ENCODE measurements at places on chromosomes 13 and 19.

GRCh38 chr13:102207680-102208342, 194.0 kb downstream of the FGF14 start:
- no peak for DNase-seq

DNA sequence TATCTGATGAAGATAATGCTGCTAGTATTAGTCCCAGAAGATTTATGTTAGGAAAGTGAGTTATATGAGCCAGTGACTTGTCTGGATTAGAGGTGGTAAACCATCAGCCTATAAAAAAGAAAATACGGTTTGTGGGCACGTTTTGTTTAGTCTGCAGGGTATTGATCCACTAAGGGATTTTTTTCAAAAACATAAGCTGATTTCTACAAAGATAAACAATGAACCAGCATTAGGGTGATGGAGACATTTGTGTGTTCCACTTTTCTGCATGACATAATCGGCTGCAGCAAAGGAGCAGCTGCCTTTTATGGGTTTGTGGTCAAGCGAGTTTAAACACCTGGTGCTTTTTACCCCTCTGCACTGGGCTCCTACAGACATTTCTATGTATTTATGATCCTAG, 836.4 kb upstream of the GPC6 start:
- DNase-seq, result peak; percentile 97

GRCh38 chr19:8149261-8150094, at the start of gene FBN3:
FBN3 (minus strand) TSS chr19:8149592; CDS start chr19:8147480, 2,112 bp downstream.
- DNase-seq, result no peak

DNA sequence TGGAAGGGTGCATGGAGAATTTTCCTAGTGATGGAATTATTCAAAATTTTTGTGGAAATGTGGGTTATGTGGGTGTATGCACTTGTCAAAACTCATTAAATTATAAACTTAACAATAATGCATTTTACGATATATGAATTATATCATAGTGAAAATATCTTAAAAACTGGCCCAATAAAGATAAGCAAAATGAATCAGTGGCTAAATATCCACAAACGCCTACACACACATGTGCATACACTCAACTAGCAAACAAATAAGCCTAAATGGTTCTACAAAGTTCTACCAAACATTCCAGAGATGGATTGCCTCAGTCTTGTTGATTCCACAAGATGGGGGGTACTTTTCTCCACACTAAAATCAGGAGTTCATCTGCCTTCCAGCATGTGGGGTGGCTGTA, 349.5 kb downstream of the TSHZ3 start:
- no peak for DNase-seq

DNA sequence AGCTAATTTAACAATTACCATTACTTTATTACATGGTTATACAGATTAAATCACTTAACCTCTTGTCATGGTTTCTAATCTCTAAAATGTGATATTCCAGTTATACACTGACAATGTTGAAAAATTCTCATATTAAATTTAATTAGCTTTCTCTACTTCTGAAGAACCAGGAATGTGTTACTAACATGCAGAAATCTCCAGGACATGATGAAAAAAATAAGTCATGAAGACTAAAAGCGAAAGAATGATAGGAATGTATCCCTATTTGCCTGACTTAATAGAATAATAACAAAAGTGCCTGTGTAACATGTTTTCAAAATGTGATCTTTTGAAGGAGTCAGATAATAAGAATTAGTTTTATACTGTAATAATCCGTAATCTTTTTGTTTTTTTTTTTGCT, 2823.7 kb upstream of the PCDH20 start:
- no peak for DNase-seq

GRCh38 chr19:46429999-46430398, 1.3 kb upstream of the PNMA8C start:
- no peak for DNase-seq

DNA sequence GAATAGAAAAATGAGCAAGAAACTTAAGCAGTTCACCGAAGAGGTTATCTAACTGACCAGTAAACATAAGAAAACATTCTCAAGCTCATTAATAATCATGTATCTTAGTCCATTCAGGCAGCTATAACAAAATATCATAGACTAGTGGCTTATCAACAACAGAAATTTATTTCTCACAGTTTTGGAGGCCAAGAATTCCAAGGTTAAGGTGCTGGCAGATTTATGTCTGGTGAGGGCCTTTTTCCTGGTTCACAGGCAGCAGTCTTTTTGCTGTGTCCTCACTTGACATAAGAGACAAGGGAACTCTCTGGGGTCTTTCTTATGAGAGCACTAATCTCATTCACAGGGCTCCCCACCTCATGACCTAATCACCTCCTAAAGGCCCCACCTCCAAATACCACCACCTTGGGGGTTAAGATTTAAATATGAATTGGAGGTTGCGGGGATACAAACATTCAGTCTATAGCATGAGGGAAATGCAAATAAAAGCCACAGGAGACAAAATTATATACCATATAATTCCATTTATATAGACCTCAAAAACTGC, 123.6 kb downstream of the ZAR1L start:
- no peak for DNase-seq

DNA sequence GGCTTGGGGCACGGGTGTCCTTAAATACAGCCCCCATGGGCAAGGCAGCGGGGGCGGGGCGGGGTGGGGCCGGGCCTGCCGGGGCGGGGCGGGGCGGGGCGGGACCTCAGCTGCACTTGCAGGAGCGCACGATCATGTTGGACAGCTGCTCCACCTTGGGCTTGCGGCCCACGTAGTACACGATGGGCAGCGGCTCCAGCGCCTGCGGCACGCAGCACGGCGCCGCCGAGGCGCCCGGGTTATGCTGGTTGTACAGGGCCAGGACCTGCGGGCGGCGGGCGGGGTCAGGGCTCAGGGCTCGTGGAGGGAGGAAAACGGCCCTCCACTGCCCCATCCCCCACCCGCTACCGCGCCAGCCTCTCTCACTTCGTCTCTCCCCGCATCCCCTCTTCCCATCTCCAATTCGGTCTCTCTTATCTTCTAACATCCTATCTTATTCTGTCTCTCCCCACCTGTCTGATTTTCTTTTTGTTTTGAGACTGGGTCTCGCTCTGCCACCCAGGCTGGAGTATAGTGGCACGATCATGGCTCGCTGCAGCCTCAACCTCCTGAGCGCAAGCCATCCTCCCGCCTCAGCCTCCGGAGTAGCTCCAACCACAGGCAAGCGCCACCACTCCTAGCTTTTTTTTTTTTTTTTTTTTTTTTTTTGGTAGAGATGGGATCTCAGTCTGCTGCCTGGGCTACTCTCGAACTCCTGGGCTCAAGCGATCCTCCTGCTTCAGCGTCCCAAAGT, 21.1 kb downstream of the CCDC97 start:
- DNase-seq, result no peak

DNA sequence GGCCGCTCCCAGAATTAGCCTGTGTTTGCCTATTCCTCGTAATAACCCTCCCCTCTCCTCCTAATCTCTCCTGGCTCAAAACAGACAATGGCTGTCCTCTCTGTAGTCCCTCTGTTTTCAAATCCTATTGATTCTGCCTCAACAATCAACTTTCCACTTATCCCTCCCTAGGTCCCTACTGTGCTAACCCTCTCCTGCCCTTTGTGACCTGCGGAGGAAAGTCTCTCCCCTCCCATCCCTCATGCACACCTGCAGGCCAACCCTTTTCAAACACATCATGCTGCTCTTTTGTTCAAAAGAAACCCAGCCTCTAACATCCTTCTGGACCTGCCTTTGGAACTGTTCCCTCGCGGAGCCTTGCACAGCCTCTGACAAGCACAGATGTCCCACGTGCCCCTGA, 37.3 kb downstream of the CILP2 start:
- DNase-seq, result no peak

GRCh38 chr19:16902545-16902944, 13.7 kb downstream of the F2RL3 start:
- no peak for DNase-seq

DNA sequence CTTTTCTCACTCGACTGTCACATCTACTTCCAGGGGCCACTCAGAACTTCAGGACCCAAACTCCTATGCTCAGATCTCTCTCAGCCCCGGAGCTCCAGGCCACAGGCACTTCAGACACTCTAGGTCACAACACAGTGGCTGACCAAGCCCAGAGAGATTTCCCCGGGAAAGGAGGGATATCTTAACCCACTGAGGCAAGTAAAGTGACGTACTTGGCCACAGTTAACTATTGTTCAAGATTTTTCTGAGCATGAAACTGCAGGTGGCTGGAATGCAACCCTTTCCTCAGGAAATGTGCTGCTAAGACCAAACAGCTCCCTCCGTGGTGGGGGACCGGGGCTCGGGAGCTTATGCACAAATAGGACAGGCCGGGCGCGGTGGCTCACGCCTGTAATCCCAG, 23.9 kb downstream of the OPA3 start:
- DNase-seq, result no peak

- DNase-seq, result no peak
Measured at GRCh38 chr19:2337329-2337707, 8.8 kb downstream of the SPPL2B start.

DNA sequence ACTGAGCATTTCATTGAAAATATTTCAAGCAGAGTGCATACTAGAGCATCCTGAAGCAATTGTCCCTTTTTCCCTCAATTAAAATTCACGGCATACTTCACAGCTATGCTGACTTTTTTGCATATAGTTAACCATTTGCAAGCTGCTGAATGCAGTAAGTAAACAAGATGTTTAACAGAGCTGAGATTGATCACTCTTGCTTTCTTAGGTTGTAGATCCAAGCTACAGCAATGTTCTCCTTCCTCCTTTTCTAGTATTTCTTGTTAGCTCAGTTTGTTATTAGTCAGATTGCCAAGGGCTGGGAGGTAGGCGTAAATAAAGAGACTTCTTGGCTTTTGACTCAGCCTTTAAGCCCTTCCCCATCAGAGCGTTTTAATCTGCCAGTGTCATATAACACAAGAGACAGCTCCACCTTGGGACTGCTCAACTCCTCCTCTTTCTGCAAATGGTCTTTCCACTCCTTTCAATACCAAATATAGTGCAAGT, at the start of gene SLITRK6:
TSS of gene SLITRK6 (minus strand) at position 323 of the 486 bp plus-strand sequence. CDS start 2,911 bp downstream, outside the sequence.
- no peak for DNase-seq

DNA sequence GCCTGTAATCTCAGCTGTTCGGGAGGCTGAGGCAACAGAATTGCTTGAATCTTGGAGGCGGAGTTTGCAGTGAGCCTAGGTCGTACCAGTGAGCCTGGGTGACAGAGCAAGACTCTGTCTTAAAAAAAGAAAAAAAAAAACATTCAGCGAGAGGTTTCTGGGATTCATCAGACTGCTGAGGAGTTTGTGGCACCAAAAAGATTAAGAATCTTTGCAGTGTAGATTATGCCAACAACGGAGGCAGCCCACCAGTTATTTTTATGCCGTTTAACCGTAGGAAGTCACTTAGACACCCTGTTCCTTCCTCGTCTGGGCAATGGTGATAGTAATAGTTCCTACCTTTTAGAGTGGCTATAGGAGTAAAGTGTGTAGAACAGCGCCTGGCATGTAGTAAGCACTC, 2.5 kb downstream of the COX6B1 start:
- no peak for DNase-seq

DNA sequence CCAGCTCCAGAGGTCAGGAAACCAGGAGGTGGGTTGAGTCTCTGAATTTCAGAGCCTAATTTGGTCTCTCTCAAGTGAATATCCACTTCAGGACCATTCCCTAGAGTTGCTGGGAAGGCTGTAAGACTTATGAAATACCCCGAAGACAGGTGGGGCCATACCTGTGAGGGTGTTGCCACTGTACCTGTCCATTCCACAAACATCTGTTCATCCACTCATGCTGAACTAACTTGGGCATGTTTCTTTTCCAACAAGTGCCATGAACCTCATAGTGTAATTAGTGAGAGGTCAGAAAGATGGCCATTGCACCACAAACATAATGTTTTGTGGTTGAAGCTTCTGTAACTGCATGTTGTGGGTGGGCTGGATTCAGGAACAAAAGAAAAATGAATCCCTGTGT, 7.8 kb downstream of the ILF3 start:
- DNase-seq, result no peak

- DNase-seq, result no peak
Measured at GRCh38 chr19:56114051-56114777, 6.9 kb downstream of the ZNF787 start.

GRCh38 chr19:32396046-32396652, 9.4 kb upstream of the DPY19L3 start:
- DNase-seq, result no peak

GRCh38 chr19:17830567-17831418, 9.5 kb upstream of the INSL3 start:
- peak; percentile 40 for DNase-seq

GRCh38 chr13:51733374-51734298, 70.3 kb downstream of the DHRS12 start:
- DNase-seq, result no peak

DNA sequence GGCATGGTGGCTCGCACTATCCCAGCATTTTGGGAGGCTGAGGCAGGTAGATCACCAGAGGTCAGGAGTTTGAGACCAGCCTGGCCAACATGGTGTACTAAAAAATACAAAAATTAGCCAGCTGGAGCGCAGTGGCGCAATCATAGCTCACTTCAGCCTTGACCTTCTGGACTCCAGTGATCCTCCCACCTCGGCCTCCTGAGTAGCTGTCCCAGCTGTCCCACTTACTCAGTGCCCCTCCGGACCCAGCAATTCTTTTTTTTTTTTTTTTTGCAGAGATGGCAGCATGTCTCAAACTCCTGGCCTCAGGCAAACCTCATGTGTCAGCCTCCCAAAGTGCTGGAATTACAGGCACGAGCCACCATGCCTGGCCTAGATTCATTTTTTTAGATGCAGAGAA, 2.3 kb upstream of the ADAT3 start:
- no peak for DNase-seq

- no peak for DNase-seq
Measured at GRCh38 chr13:78601124-78601873, 2.1 kb downstream of the POU4F1 start.

DNA sequence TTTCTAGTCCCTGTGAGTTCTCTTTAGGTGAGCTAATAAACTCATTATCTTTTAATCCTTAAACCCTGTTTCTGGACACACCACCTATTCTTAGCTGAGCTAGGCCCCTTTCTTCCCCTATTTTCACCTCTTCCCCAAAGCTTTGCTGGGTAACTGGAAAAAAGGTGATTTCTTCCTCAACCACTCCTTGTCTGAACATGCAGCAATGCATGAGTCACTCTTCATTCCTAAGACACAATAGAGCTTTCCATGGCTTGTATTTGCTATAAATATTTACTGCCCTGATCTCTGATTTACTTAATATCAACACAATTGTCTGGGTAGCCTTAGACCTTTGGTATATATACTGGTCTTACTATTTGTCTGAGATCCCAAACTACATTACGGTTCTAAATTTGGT, 370.9 kb downstream of the KLF5 start:
- DNase-seq, result no peak

- DNase-seq, result no peak
Measured at GRCh38 chr19:1223018-1223855, 14.6 kb downstream of the CBARP start.

DNA sequence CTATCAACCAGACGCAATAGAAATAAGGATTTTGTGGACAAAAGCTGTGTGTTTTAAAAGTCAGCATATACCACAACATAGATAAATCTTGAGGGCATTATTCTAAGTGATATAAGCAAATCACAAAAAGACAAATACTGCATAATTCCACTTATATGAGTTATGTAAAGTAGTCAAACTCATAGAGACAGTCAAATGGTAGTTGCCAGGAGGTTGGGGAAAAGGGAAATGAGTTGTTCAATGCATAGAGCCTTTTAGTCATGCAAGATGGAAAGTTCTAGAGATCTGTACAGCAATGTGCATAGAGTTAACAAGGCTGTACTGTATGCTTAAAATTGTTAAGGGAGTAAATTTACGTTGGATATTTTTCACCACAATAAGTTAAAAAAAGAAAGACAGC, 244.7 kb downstream of the DCT start:
- DNase-seq, result no peak

All from NCI-H187 treated with DMSO at 0.1 percent for 48 hours (cell line).